NCI-H1417 (cell line): ENCODE measurements at places on chromosomes 13 and 19.
A peak's percentile ranks its signal among the peaks of the same experiment; 100 is the strongest.

GRCh38 chr13:46575818-46576221, 22.9 kb downstream of the LRCH1 start:
- no peak for DNase-seq

DNA sequence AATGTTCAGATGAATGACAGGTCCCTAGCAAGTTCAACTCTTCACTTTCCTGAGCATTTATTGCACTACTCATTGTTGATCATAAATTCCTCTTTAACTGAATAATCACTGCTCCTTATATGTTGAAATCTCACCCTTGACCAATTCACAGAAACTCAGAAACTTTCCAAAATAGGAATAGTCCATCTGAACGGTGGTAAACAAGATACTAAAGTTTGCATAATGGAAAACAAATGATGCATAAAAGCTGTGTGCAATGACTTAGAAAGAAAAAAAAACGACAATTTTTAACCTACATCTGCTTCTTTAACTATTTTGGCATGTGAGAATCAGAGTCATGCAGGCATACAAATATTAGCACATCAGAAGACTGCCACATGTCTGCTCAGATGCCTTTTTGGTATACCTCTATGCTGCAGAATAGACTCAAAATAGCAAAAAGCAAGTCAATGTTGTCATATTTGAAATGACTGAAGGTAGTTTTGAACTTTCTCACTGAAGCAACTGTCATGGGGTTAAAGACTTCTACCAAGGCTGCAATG, 34.8 kb downstream of the SLC10A2 start:
- DNase-seq = no peak

DNA sequence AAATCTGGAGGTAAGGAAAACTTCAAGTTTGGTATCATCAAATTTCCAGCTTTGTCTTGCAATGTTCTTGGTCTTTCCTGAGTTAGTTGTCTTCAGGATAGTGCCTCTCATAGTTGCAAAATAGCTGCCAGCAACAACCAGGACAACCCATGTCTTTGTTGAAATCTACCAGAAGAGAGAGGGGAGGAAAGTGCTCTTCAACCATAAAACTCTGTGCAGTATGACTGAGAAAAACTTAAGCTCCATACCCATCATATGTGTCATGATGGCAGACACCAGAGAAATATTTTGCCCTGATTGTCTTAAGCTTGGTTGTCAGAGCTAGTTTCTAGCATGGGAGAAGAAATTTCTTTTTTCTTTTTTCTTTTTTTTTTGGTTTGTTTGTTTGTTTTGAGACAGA, 103.3 kb downstream of the SPRY2 start:
- no peak for DNase-seq

DNA sequence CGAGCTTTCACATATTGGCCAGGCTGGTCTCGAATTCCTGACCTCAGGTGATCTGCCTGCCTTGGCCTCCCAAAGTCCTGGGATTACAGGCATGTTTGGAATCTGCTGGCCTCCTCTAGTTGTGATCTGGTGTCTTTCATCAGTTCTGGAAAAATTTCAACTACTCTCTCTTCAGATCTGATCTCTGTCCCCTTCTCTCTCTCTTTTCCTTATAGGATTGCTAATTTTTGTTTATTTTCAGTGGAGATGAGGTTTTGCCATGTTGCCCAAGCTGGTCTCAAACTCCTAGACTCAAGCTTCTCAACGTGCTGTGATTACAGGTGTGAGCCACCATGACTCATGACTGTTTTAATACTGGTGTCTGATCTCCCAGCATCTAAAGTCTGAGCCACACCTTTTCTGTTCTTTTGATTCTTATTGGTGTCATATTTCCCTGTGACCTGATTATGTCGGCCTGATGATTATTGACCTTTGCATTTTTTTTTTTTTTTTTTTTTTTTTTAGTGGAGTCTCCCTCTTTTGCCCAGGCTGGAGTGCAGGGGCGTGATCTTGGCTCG, 10.4 kb upstream of the NANOS2 start:
- no peak for DNase-seq

DNA sequence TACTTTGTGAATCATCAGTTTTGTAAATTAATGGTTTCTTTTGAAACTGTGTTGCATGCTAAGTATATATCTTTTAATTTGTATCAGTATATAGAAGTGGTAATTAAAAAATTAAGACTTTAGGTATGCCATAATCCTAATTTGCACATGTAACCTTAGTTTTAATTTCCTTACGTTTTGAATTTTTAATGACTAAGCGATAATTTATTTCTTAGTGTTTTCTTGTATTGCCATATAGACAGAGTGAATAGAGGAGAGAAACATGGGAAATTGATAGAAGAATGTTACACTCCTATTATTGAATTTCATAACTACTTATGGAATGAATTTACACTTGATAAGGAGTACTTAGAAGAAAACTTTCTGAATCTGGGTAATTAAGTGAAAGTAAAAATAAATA, 29.5 kb downstream of the LPAR6 start:
- no peak for DNase-seq

DNA sequence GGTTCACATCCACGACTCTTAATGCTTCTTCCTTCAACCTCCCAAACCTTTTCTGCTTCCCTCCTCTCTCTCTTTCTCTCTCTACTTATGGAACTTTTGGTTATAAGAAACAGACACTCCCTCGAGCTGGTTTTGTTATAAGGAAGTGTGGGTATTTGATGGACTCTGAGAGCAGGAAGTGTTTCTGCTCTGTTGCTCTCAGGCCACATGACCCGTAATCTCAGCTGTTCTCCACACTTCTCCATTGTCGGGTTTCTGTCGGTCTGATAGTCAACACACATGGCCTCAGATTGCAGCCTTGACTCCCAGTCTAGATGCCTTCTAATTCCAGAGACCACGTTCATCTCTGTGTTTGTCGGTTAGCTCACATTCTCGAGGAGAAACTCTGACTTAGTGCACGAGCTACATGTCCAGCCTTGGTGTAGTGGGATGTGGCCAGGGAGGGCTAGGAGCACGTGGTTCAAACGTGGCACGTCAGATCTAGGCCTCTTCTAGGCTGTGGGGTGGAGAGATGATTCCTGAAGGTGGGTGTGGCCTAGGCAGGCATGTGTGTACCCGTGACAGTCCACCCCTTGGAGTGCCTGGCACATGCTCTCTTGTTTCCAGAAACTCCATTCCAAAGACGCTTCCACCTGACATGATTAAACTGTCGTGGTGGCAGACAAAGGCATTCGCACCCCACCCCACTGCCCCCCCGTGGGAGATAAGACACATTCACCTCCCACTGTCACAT, 26.3 kb downstream of the CNFN start:
- no peak for DNase-seq

DNA sequence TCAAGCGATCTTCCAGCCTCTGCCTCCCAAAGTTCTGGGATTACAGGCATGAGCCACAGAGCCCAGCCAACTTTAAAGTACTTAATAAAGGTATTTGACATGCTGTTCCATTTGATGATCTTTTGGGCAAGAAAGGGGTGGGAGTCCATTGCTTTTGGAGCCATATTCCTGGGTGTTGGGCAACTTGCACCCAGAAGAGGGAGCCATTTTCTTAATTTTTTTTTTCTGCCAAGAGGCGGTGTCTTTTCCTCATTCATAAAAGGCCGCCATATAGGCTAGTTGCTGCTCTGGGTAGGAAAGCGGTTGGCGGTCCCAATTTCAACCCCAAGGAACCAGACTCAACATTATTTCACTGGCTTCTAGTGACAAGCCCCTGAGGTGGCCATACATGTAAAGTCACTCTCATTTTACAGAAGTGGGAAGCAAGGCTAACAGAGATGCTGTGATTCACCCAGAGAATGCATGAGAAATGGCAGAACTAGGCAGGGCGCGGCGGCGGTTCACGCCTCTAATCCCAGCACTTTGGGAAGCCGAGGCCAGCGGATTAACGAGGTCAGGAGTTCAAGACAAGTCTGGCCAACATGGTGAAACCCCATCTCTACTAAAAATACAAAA, 139.6 kb downstream of the CACNA1A start:
- DNase-seq = peak; percentile 1

DNA sequence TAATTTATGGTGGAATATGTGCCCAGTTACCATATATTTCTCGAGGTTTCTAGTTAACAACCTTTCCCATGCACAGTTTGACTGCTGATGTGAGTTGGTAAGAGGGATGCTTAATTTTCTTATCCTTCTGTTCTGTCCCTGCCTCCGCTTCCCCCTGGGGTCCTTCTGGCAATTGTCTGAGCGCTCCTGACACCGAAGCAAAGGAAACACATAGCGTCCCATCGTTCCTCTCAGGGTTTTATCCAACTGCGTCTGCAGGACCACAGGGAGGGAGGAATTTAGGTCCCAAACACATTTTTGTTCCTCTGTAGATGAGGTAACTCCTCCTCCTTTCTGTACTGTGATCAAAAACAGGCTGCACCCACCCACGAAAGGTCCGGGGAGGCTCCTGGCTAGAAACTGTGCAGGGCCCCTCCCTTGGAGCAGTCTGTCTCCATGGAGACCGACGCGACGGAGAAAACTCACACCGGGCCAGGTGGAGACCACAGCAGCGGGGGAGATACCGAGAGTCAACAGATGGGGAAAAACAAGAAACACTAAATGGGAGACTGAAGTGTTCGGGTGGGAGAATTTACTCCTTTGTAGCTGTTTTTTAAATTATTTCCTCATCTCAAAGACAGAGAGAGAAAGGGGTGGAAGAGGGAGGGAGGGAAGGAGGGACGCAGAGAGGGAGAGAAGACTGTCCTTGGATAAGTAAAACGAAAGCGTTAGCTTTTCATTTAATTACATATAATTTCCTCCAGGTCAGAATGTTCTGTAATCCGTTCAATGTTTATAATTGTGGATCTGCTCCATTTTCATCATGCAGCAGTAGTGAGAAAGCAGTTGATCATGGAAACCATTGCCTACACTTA, 191.8 kb upstream of the NBEA start:
- peak; percentile 81 for DNase-seq

GRCh38 chr19:51687791-51688670, 5.1 kb upstream of the SPACA6 start:
- DNase-seq = no peak

DNA sequence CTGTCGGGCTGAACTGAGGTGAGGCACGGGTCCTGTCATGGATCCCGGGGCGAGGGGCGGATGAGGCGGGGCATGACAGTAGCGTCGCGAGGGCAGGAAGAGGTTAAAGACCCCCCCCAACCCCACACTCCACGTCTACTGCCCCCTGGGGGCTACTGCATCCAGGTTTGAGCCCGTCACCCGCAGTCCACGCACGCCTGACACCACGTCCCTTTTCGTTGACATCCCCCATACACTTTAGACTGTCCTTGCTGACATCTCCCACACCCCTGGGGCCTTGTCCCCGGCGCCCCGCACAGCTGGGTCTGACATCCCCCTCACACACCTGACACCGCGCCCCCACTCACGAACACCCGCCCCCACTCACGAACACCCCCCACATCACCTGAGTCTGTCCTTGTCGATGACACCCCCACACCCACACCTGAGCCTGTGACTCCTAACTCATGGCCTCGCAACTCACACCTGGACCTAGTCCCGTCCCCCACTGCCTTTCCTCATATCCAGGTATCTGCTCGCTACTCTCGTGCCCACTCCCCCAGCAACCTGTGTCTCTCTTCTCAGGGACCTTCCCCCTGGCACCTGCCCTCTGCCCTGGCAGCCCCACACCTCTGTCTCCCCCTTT, 416 bp downstream of the SLC25A42 start:
- DNase-seq = peak; percentile 19

DNA sequence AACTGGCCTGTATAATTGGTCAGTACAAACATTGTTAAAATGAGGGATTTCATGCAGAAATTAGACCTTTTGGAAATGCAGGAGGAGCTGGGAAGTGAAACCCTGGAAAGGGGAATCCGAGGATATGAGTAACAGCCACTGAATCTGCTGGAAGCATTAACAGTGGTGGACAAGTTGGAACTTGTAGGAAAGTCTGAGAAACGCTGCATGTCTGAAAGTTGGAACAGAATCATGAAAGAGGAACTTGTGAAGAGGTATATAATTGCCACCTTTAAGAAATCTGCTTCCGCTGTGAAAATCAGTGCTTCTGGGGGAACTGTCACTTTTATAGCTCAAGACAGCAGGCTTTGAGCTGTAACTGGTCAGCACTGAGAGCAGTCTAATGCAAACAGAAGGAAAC, 716.5 kb upstream of the PRR20A start:
- no peak for DNase-seq

DNA sequence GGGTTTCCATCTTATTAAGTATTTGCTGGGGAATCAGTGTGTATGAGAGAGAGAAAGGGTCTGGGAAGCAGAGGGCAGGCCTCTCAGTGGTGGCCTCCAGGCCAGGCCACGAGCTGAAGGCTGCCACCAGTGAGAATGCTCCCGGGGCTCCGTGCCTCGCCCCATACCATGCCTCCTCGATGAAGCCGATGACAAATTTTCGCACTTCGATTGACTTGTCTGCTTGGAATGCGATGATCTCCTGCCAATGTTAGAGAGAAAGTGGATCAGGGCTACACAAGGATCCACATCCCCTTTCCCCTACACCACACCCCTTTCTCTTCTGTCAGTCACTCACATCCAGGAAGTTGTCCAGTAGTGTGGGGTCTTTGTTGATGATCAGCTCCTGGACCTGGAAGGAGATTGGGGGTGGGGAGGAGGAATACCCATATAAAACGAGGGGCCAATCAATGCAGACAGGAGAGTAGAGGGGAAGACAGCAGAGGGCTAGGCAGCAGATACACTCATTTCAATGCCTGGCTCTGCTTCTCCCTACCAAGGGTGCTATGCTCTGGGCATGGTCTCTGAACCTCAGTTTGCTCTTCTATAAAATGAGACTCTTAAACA, 10.7 kb downstream of the SYMPK start:
- DNase-seq = no peak

DNA sequence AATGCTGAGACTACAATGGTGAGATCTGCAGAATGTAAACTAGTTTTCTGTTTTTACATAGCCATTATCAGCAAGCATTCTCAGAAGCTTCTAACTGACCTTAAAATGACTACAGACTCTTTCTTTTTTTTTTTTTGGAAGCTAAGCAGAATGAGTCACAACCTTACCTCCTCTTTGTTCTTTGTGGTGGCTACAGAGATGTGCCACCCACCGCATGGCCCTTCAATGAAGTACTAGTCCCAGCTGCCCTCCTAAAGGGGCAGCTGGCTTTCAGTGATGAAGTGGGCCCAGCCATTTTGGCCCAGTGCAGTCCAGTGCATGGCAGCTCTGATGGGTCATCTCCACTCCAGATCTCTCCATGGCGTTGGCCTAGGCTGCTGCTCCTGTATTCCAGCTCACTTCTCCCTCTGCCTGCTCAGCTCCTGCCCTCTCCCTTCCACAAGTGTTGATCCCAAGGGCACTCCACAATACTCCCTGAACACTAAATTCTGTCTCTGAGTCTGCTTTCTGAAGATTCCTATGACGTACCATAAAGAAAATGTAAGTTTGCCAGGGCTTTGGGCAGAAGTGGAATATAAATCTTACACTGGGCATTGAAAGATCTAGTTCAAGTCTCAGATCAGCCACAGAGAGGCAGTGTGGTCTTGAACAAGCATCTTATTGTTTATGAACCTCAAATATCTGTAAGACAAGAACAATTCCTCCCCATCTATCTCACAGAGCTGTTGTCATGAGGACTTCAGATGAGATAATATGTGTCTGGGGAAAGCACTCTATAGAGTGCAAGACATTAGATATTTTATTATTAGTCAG, 85.6 kb downstream of the RXFP2 start:
- DNase-seq = peak; percentile 37

GRCh38 chr13:24083141-24083540, 77.4 kb upstream of the SPATA13 start:
- peak; percentile 29 for DNase-seq
